ENCODE measurements at places on chromosomes 6 and 20.

GRCh38 chr20:57714409-57715267 is 4.8 kb upstream of the PMEPA1 start:
- DNase-seq, result no peak

DNA sequence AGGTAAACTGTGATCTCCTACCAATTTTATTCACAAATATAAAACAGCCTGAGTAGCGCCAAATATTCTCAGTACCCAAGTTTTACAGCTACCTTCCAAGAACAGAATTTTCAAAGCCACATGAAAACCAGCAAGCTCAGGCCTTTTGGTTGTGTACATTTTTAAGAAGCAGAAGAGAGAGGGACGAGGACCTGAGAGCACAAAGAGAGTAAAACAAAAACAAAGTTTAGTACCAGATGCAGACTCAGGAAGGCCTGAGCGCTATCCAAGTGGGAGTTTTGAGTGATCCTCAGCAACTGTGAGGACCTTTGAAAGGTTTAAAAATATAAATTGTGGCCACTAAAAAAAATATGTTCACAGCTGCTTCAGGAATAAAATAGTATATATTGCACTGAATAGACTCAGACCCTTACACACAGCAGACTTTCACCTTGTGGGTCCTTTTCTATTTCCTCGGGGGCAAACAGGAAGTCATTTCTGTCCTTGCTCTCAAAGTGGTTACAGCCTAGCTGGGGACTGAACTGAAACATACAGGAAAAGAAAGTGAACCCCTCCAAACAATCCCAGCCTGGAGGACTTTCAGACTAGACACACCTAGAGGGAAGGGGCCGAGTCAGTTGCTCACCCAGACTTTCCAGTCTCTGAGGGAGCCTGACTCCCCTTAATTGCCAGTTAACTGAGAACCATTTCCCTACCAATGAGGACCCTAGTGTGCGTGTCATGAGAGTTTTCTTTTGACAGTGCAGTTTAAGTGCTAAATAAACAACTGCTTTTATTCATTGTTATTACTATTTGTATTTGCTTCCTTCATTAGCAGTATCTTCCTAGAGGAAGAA is 48.5 kb upstream of the NT5E start:
- no peak for DNase-seq

DNA sequence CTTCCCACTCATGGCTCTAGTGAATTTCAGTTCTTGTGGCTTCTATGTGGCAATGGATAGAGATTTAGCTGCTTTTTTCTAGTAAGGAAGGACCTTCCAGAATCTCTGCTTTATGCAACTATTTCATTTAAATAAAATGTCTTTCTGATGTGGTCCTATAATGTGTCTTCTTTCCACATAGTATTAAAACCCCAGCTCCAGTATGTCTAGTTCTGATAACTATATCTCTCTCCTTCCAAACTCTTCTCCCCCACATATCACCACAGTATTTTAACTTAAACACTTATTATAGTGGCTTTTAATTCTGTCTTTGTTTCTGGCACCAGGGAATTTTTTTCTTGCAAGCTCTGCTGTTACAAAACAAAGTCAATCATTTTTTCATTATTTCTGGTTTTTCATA is 40.6 kb upstream of the SUMO4 start:
- DNase-seq, result no peak

GRCh38 chr20:1646975-1647431 is 10.6 kb downstream of the SIRPG start:
- no peak for DNase-seq

- DNase-seq, result no peak
These were observed 69.7 kb downstream of the DLL1 start for GRCh38 chr6:170221052-170221752.

DNA sequence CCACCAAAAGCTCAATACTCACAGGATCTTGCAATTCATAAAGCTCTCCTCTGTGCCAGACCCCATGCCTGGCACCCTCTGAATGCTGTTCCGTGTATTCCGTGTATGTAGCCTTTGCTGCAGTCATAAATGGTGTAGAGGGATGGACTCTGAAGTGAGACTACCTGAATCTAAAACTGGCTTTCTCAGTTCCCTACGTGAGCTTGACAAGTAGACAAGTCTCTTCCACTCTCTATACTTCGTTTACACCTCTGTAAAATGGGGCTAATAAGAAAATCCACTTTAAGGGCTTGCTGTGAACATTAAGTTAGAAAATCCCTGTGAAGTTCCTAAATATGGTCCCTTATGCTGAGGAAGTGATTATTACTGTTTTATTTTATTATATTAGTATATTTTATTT is 31.5 kb downstream of the PPP1R16B start:
- no peak for DNase-seq

DNA sequence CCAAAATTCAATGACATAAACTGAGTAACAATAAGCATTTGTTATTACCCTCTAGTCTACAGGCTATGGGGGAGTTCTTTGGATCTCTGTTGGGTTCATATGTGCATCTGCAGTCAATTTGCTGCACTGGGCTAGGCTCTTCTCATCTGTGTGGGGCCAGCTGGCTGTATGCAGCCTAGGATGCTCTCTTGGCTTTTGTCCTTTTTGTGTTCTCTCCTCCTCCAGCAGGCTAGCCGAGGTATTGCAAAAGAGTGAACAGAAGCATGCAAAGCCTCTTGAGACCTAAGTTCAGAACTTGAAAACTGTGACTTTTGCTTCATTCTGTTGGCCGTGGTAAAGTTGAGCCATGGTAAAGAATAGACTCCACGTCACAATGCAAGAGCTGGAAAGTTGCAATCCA is 62.8 kb upstream of the FOXO3 start:
- DNase-seq, result no peak

DNA sequence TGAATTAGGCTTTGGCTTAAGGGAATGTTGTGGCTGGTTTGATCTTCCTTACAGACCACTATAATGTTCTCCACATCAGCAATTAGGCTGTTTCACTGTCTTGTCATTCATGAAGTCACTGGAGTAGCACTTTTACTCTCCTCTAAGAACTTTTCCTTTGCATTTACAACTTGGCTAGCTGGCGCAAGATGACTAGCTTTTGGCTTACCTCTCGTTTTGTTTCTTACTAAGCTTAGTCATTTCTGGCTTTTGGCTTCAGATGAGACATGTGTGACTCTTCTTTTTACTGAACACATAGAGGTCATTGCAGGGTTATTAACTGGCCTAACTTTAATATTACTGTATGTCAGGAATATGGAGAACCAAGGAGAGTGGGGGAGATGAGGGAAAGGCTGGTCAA is 143.2 kb downstream of the PTCHD4 start:
- DNase-seq, result no peak

DNA sequence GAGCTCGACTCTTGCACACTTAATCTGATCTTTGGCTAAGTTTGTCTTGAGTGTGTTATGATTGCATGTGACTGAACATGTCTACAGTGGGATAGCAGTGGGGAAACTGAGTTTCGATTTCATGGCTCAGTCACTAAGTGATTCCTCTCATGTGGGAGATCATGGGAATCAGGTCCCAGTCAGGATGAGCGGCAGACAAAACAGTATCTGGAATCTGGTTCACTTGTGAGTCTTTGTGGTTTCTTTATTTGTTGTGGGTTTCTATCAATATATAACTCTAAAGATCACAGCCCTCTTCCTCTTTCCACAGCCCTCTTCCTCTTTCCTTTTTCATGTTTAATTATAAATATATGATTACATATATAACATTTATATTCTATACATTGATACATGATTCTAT is 4.0 kb downstream of the RPP21 start:
- DNase-seq, result no peak

- DNase-seq, result no peak
These were observed 892 bp upstream of the DXO start for GRCh38 chr6:31972709-31973350.

GRCh38 chr20:48281501-48281900 is 496.2 kb upstream of the SULF2 start:
- no peak for DNase-seq

DNA sequence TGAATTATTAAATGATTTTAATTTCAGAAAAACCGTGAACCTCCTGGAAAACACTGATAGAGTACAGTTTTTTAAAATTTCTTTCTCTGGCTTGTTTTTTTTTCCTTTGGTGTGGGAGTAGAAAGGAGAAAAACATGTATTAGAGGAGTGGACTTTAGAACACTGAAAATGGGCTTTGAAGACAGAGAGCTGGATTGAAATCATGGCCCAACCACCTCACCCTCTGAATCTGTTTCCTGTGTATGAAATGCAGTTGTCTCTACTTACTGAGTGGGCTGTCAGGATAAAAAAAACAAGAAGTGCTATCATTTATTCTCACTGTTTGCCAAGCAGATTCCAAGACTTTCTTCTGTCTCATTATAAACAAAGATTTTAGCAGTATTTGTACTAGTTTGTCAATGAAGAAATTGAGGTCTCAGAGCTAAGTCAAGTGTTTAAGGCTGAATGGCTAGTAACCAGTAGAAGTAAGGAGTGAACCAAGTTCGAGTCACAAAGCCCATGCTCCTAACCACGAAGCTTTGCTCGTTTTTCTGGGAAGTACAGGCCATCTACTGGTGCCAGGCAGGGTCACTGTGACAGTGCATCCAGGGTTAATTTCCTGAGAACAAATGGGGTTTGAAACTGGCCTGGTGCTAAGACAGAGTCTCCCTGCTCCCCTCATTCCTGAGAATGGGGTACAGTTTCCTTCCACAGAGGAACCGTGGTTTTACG is 256.4 kb downstream of the TMEM242 start:
- no peak for DNase-seq

GRCh38 chr6:42315259-42315990 is 97.8 kb upstream of the MRPS10 start:
- no peak for DNase-seq

DNA sequence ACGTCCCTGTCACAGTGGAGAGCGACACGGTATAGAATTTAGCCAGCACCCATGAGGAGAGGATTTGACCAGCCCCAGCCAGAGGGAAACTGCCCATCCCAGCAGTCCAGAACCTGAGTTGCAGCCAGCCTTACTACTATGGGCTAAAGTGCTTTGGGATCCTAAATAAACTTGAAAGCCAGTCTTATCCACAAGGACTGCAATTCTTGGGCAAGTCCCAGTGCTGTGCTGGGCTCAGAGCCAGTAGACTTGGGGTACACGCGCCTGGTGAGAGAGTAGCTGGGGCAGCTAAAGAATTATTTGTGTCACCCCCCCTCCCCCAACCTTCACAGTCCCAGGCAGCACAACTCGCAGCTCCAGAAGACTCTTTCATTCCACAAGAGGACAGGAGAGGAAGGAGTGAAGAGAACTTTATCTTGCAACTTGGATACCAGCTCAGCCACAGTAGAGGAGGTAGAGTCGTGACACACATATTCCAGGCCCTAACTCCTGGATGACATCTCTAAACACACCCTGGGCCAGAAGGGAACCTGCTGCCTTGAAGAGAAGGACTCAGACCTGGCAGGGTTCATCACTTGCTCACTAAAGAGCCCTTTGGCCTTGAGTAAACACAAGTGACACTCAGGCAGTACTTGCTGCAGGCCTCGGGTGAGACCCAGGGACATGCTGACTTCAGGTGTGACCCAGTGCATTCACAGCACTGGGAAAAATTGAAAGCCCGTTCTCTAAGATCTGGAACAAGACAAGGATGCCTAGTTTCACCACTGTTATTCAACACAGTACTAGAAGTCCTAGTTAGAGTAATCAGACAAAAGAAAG is 100.3 kb downstream of the REV3L start:
- no peak for DNase-seq

- DNase-seq, result no peak
These were observed 42.7 kb downstream of the SOD2 start for GRCh38 chr6:159650314-159650713.

GRCh38 chr6:71290611-71291010 is 2.0 kb downstream of the OGFRL1 start:
- no peak for DNase-seq

- no peak for DNase-seq
These were observed 697.4 kb downstream of the PTPRT start for GRCh38 chr20:42492290-42492689.

GRCh38 chr6:133705066-133705465 is 183.8 kb upstream of the TCF21 start:
- no peak for DNase-seq

DNA sequence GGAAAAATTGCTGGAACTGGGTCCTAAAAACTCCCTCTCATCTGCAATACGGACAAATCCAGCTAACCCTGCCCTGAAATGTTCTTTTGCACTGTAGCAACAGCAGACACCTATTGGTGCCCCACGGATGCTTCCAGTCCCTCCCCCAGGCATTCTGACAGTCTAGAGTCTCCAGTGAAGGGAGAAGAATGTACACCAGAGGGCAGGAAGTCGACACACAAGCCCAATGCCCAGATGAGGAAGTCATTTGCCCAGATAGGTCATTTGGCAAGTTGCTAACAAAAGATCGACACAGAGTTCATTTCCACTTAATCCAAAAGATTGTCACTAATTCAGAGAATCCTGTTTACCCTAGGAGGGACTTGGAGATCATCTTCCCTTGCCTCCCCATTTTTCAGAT is 293.0 kb upstream of the PRDM1 start:
- no peak for DNase-seq

GRCh38 chr6:113414511-113414910 is 442.6 kb upstream of the MARCKS start:
- no peak for DNase-seq
